ENCODE measurements at places on chromosomes 2 and 18.

GRCh38 chr2:240457223-240458043 is 22.0 kb downstream of the GPC1 start:
- DNase-seq = peak; percentile 56

DNA sequence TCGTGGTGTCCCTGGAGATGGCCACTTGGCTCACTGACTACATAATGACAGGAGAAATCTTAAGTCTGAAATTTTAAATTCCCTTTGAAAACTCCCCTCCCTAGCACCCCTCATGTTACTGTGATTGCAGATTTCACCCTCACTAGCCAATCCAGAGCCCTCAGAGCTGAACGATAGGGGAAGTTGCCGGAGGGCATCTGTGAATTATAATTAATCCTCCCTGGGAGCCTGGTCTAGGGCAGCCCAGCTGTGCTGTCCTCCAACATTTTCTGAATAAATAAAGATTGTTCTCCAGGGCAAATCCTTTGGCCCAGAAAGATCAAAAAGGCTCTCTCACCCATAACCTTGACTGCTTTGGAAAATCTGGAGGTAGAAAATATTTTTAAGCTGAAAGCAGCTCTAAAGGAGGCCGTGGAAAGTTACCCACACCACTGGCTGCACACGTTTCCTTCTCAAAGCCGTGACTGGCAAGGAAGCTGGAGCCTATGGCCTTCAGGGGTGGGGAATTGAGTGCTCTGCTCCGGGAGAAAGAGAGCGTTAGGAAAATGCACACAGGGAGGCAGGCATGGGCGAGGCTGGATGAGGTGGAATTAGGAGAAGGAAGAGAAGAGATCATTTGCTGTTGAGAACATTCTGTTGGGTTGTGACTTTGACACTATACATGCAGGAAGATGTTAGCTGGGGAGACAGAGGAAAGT is 68.9 kb upstream of the CNGA3 start:
- DNase-seq = no peak

- DNase-seq = no peak
Measured at GRCh38 chr2:226467221-226467620, 332.4 kb downstream of the IRS1 start.

GRCh38 chr2:170024721-170025120 is 153.2 kb upstream of the MYO3B start:
- no peak for DNase-seq

GRCh38 chr2:46845542-46846486 is 69.8 kb downstream of the MCFD2 start:
- DNase-seq = no peak

GRCh38 chr2:191287820-191288219 is 42.6 kb downstream of the MYO1B start:
- no peak for DNase-seq

DNA sequence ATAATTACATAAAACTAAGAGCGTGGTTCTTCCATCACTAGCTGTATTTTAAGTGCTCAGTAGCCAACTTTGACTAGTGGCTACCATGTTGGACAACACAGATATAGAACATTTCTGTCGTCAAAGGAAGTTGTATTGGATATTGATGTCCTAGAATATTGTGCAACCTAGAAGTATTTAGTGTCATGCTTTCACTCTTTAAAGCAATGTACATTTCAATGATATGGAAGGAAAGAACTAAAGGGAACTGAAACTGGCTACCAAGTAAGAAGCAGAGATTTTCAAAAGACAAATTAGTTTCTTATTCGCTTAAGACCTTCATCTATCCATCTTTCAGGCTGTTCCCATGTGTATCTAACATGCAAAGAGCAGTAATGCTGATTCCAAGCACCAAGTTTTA is 85.4 kb upstream of the EML6 start:
- DNase-seq = no peak

DNA sequence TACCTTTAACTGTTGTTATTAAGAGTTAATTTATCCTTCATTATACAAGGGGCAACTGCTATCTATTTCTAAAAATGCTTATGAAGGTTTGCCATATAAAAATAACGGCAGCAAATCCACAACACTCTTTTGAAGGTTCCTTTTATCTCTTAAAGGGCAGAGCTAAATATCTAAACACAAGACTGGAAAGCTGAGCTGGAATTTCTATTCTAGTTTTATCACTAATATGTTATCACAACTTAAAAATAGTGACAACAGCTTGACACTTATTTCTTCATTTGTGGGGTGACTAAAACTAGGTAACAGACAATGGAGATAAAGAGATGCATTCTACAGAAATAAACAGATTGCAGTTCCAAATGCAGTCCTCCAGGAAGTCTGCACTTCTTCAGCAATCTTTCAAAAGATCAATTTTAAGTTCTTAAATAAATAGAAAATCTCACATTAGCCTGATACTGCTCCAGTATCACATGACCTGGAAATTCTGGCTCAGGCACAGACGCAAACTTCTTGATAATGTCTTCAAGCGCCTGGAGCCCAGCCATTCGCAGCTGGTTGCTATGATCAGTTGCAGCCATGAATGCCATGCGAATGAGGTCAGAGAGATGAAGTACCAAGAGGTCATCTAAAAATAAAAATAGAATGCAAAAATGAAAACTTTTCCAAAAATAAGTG is 54.0 kb upstream of the STRN start:
- no peak for DNase-seq

DNA sequence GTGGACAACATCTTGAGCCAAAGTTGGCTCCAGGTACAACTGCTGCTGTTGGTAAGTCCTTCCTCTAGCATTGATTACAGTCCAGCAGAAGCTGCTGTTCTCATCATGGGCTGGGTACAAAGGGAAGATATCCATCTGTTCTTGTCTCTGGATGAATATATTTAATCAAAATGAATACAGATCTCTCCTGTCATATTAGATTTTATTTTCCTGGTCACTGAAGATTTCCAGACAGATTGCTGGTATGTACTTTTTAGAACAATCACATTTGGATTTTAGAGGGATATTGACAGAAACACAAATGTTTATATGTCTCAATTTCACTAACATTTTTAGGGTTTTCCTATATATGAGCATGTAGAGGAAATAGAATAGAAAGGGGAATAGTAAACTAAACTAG is 155.4 kb upstream of the FHL2 start:
- no peak for DNase-seq

- no peak for DNase-seq
Measured at GRCh38 chr2:67389788-67390187, 7.3 kb upstream of the ETAA1 start.

DNA sequence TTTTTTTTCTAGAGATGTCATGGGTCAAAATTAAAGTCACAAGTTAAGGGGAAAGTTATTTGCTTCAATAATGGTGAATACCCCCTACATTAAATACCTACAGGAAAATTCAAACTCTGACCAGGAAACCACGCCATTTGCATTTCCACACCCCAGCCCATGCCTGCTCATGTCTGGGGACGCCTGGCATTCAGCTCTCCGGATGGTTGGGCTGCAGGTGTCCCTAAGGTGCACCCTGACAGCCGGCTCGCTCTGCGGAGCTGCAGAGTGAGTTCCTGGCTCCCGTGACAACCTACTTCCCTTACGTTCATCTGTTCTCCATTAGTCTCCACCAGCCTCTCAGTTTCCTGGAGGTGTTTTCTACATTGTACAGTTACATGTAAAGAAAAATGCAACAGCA is 122.7 kb upstream of the RIOK3 start:
- DNase-seq = no peak

DNA sequence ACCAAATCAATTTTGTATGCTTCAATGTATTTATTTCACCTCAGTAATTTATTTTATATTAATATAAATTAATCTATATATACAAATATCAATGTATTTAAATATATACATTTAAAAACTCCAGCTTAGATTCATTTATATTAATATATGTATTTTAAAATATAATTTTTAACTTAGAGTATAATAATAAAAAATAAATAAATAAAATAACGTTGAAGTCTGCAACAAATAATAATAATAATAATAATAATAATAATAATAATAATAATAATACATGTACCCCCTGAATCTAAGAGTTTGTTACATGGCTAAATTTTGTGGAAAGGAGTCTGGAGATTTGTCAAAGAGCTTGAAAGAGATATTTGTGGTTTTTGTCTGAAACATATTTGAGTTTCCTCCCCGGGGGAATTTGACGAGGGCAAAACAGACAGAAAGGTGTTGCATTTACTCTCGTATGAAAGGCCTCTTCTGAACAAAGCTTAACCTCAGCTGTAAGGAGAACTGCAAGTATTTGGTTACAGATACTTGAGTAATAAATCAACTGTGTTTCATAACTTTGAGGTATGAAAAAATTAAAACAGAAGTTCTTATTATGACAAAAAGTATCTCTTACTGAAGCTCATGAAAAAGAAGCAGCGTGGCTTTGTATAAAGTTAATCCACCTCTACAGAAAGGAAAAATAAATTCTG is 93.4 kb downstream of the CDH19 start:
- DNase-seq = no peak

DNA sequence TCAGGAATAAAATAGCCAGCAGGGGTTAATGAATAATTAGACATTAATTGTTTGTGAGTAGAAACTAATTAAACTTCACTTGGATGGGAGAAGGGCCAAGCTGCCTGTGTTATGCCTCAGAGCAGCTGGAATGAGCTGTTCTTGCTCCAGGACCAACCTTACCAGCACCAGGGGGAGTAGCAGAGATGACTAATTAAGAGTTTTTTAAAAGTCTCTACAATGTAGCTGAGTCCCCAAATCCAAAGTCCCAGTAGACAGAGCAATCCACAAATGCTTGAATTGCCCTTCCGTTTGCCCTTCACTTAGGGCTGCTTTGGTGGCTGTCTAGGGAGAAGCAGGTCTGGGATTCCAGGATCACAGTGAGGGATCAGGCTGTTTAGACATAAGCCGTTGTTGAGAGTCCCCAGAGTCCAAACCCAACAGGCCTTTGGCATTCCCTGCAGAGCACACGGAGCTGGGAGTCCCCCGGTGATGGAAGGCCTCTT is 59.4 kb downstream of the RHOB start:
- DNase-seq = no peak

- no peak for DNase-seq
Measured at GRCh38 chr2:110903548-110903947, 171.2 kb downstream of the ACOXL start.

DNA sequence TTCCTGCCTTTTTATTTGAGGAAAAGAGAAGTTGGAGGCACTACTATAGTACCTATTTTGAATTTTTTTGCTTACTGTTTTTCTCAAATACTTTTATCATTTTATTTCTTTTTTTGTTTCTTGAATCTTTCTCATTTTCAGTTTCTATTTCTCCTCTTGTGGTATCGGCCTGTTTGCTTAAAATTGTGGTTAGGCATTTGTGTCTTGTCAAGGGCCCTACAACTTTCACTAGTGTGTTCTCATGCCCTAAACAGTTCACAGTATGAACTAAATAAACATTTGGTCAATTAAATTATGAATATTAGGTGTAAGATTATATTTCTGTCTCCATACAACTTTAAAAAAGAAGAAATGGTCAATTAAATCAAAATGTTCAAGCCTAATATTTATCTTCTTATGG is 613.5 kb downstream of the MBD2 start:
- no peak for DNase-seq

DNA sequence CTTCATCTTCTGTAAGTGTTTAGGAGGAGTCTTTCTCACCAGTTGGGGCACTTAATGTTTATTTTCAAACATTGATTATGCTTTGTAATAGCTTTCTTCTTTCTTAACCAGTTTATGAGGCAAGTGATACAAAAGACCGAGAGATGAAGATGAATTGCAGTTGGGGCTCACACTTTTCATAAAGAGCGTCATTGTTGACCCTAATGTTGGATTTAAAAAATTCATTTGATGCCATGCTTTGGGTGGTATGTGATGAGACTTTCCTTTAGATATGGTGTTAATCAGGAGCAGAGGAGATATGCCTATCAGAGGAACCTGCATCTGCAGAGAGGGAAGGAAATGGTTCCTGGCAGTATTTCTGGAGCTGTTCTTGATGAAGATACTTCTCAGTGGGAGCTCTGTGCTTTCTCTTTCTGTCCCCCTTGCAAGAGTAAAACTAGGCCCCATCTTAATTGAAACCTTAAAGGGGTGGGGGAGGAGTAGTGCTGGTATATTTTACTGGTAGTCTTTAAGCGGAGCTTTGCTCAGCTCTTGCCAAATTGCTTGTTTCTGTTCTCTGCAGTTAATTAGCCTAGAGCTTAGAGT is 2.3 kb downstream of the EML4 start:
- DNase-seq = no peak

DNA sequence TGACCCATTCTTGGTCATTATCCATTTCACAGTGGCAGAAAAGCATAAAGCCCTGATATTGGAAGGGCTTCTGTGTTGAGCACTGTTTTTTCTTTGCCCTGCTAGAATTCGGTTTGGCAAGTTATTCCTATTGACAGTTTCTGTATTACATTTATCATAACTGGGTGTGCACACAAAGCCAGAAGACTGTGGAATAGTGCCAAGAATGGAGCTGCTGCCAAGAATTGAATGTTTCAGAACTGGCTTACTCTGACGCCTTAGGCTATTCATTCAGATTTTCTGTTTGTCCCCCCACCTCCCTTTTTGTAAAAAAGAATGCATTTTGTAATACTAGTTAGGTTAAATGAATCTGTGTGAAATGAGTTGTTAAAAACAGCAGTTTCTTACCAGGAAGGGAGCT is 12.7 kb downstream of the KDM3A start:
- no peak for DNase-seq

- no peak for DNase-seq
Measured at GRCh38 chr2:128594953-128595677, 276.4 kb upstream of the HS6ST1 start.

- DNase-seq = no peak
Measured at GRCh38 chr2:144085016-144085415, 434.9 kb downstream of the ZEB2 start.

GRCh38 chr2:241636182-241637017 is 558 bp downstream of the THAP4 start:
- DNase-seq = no peak

- DNase-seq = no peak
Measured at GRCh38 chr2:26349690-26350089, 3.1 kb upstream of the ADGRF3 start.

GRCh38 chr2:39786761-39787522 is 7.9 kb upstream of the THUMPD2 start:
- DNase-seq = no peak

- no peak for DNase-seq
Measured at GRCh38 chr2:207567671-207568070, 37.9 kb downstream of the CREB1 start.

- DNase-seq = peak; percentile 45
Measured at GRCh38 chr2:120456867-120457266, 110.9 kb downstream of the INHBB start.

- no peak for DNase-seq
Measured at GRCh38 chr2:205403244-205403825, 279.0 kb upstream of the NRP2 start.
